ENCODE measurements at places on chromosomes 3 and 15.

DNA sequence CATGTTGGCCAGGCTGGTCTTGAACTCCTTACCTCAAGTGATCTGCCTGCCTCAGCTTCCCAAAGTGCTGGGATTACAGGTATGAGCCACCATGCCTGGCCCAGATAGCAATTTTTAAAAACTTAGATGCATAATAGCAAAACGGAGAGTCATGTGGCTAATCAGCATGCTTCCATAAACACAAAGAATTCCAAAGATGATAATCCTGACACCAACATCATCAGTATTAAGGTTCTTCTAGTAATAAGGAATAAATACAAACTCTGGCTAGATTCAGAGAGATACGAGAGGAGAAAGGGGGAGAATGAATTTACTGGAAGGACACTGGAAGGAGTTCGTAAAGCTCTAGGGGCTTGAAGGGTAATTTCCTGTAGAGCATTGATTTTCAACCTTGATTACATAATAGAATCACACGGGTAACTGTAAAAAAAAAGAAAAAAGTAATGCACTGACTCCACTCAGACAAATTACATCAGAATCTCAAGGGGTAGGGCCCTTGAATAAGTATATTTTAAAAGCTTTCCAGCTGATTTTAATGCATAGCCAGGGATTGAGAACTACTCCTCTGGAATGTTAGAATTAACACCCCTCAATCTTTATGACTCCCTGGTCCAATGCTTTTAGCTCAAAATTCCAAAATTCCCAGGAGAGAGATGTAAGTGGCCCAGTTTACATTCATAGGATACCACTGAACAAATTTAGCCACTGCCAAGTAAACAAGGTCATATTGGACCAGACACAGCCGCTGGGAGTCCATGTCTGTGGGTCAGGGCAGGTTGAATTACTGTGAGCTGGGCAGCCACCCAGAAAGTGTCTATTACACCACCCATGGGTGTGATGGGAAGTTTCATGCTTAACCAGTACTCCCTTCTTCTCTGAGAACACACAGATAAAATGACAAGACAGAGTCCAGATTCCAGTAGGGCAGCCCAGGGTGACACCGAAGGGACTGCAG, 243.9 kb downstream of the TBL1XR1 start:
- DNase-seq, result no peak

GRCh38 chr3:196039359-196039758, 42.5 kb downstream of the TFRC start:
- DNase-seq, result no peak

DNA sequence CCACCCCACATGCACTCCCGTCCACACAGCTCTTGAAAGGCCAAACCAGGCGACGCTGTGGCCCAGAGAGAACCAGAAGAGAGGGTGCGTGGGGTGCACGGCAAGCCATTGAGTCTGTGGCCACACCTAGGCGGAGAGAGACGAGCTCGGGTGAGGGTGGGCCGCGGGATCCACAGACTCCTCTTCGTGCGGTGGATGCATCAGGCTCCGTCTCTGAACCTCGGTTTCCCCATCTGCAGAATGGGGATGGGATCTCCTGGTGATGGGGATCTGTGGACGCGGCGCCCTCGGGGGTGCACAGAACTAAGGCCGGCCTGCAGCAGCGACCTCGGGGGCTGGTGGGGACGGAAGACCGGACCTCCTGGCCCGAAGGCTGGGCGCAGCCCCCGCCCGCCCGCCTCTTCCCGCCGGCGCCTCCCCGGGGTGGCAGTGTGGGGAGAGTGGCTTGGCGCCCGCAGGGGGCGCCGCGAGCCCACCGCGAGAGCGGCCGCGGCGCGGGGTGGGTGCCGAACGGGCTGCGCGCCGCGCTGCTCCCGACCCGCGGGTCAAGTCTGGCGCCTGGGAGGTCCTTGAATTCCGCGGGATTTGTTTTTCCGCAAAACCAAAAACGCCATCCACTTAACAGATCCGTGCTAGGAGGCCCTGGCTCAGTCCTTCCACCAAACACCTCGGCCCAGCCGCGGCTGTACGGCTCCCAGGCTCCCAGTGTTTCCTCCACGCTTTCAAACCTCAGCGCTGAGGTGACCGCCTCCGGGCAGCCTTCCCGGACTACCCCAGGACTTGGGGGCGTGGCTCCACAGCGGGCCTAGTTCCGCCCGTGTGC, 13.2 kb upstream of the ADPGK start:
- DNase-seq, result peak; percentile 4

DNA sequence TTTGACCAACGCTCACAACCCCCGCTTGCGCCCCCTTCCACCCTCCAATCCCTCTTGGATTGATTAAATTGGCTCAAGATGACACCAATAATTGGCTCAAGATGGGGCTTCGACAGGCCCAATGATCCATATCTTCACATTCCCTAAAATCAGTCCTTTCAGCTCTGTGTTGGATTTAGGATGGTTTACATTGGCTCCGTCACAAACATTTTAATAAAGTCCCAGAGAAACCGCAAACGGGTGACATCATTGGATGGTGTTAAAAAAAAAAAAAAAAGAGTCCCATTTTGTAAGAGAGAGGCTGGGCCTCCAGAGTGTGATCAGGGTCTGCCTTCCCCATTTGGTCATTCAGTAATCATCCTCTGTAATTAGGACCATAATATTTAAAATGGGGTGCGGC, 113.4 kb upstream of the MRPS22 start:
- no peak for DNase-seq
